ENCODE measurements at places on chromosomes 1 and 21.

- DNase-seq: no peak
These were observed 79.1 kb upstream of the PGD start for GRCh38 chr1:10319750-10320149.

DNA sequence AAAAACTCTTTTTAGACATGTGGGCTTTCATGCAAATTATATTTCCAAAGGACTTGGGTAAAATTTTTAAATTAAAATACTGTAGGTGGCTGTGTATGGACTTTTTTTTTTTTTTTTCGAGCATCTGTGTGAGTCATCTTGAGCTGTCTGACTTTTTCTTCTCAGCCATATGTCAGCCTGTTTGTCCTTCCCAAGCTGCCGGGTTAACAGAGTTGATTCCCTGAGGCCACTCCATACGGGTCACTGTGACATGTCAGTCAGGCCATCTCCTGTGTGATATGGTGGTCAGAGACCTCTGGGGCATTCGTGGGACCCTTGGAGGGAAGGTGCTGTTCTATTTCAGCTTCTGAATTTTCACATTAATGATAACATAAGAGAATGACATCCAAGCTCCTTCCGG is 148.3 kb downstream of the KCNJ6 start:
- no peak for DNase-seq

DNA sequence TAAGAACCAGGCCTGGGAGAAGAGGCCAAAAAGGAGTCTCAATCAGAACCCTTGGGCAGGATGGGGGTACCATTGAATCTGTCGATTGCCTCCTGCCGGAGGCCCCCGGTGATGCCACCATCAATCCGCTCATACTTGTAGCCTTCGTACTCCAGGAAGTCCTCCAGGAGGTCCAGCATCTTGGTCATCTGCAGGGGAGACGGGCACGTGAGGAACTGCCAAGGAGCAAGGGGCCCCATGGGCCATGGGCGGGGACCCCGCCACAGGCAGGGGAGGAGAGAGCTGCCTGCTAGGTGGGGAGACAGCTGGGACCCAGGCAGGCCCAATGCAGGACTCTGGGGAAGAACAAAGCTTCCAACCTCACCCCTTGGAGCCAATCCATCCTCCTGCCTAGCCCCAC is 48.6 kb downstream of the CHD5 start:
- DNase-seq: no peak

DNA sequence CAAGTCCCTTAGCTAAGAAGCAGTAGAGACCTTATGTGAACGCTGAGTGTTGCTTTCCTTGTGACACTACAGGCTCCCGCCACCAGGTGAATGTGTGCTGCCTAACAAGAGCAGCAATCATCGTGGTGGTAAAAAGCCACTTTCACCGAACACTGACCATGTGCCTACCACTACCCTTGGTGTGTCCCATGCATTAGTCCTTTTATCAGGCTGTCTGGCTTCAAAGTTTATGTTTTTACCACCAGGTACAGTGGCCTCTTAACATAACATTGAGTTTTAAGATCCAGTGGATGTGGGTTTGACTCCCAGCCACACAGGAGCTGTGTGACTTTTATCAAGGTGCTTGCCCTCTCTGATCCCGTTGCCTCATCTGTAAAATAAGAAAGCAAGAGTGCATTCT is 1.7 kb downstream of the C1QB start:
- DNase-seq: no peak

DNA sequence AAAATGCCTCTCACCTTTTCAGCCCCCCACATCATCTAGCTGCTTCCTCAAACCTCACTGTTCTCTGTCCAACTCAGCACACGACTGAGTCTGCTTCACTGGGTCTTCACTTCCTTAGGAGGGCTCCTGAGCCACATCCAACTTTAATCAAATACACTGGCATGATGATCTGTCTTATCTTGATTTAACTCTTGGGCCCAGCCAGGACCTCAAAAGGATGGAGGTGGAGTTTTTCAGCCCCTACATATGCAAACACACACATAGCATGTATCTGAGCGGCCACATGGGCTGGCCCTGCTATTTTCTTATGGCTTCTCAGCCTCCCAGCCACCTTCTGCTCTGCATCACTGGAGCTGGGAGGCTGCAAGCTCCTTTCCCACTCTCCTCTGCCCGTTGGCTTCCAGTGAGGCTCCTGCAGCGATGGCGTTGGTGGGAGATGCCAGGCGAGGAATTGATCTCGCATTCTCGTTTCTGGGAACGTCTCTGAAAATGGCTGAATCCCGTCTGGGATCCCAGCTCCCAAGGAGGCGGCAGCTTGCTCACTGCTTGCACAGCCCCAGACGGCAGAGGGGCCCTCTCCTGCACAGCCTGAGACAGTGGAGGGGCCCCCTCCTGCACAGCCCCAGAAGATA is 1.8 kb upstream of the PRXL2B start:
- no peak for DNase-seq

DNA sequence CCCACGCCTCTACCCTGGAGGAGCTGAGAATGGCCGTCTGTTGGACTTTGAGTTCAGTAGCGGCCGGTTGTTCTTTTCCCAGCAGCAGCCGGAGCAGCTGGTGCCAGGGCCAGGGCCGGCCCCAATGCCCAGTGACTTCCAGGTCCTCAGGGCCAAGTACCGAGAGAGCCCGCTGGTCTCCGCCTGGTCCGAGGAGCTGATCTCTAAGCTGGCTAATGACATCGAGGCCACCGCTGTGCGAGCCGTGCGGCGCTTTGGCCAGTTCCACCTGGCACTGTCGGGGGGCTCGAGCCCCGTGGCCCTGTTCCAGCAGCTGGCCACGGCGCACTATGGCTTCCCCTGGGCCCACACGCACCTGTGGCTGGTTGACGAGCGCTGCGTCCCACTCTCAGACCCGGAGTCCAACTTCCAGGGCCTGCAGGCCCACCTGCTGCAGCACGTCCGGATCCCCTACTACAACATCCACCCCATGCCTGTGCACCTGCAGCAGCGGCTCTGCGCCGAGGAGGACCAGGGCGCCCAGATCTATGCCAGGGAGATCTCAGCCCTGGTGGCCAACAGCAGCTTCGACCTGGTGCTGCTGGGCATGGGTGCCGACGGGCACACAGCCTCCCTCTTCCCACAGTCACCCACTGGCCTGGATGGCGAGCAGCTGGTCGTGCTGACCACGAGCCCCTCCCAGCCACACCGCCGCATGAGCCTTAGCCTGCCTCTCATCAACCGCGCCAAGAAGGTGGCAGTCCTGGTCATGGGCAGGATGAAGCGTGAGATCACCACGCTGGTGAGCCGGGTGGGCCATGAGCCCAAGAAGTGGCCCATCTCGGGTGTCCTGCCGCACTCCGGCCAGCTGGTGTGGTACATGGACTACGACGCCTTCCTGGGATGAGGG is 28.5 kb upstream of the SPSB1 start:
- DNase-seq: no peak

GRCh38 chr1:194194724-194195123 is 1008.3 kb upstream of the B3GALT2 start:
- DNase-seq: no peak

GRCh38 chr1:7405844-7406500 is 365.1 kb upstream of the VAMP3 start:
- DNase-seq: no peak

- DNase-seq: no peak
These were observed 114.0 kb downstream of the KCNN3 start for GRCh38 chr1:154755858-154756730.

DNA sequence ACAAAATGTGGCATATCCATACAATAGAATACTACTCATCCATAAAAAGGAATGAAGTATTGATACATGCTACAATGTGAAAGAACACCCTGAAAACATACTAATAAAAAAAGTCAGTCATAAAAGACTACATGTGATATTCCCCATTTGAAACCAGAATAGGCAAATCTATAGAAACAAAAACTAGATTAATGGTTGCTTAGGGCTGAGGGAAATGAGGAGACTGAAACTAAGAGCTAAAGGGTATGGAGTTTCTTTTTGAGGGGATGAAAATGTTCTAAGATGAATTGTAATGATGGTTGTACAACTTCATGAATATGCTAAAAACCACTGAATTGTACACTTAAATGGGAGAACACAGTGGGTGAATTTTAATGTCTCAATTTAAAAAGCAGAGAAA is 50.9 kb downstream of the ACBD6 start:
- no peak for DNase-seq

GRCh38 chr1:232033285-232033684 is 406.7 kb downstream of the DISC1 start:
- DNase-seq: no peak

GRCh38 chr1:226440512-226440911 is 32.6 kb upstream of the PARP1 start:
- DNase-seq: no peak

DNA sequence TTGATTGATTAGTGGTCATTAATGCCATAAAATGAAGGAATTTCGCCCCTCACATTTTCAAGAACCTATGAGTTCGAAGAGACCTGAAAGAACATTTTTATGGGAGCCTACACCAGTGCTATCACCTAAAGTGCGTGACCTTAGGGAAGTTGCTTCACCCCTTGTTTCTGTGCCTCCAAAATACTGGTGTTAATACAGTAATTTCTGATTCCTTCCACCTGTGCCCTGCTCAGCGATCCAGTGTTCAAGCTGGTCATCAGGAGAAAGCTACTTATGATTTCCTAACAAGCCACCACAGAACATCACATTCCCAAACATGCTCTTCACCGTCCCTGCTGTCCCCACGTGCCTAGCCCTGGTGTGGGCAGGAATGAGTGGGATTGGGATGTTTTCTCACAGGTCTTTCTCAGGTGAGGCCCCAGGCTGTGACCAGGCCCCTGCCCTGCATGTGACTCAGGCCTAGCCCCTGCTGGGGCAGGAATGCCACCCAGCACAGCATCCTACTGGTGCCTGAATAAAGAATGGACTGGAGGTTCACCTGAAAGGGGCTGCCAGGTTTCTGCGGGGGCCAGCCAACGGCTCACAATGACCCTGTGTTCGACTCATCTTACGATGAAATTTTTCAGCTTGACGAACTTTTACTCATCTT is 60.3 kb downstream of the CD247 start:
- no peak for DNase-seq

GRCh38 chr1:29033829-29034466 is 89.8 kb downstream of the TMEM200B start:
- DNase-seq: no peak

GRCh38 chr1:226863446-226863845 is 7.0 kb upstream of the PSEN2 start:
- DNase-seq: no peak

- DNase-seq: no peak
These were observed 29.5 kb upstream of the RAB4A start for GRCh38 chr1:229241390-229241789.

DNA sequence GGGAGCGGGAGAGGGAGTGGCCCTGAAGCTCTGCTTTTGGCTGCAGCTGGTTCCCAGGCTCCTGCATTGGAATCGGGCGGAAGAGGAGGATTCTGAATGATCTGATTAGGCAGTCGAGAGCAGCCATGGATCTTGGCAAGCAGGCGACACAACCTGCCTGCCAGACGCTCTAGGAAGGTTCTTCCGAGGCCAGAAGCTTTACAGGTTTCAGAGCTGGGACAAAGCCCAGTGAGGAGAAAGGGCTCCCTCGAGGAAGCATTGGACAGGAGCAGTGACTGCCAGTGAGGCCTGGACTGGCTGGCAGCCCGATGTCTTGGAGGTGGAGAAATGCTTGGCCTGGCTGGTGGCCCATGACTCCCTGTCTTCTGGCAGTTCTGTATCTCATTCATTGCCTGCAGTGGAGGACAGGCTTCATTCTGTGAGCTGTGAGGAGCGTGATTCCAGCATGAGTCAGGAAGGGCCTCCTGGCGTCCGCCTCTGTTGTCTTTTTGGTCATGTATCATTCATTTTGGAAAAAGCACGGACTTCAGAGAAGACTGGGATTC is 132.7 kb upstream of the IPO9 start:
- DNase-seq: no peak

DNA sequence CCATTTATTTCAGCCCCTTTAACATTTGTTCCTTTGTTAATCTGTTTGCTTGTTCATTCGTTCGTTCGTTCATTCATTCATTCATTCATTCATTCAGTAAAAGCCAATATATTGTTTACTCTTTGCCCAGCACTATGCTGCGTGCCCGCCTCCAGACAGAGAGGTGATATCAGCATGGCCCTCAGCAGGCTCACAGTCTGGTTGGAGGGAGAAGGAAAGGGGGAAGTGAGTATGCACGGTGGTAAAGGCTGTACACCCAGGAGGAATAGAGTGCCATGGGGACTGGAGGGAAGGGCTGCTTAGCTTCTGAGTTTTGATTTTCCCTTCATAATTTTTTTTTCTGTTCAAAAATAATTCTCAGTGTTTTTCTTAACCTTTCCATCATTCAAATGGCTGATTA is 144.7 kb downstream of the NOS1AP start:
- DNase-seq: no peak

DNA sequence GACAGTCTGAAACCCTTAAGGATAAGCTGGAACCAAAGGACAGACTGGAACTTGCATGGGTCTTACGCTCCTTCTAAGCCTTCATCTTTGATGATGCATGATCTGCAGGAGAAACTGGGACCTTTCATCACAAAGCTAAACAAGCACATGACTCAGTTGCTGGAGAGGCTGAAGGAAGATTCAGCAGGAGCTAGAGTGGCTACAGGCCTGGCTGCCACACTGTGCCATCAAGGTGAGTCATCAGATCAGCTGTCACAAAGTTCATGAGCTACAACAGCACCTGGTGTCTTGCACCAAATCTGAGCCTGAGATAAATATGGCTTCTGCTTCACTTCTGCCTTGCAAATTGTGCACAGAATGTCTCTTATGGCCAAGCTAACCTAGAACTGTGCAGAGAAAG is 95.5 kb upstream of the MARK1 start:
- no peak for DNase-seq

DNA sequence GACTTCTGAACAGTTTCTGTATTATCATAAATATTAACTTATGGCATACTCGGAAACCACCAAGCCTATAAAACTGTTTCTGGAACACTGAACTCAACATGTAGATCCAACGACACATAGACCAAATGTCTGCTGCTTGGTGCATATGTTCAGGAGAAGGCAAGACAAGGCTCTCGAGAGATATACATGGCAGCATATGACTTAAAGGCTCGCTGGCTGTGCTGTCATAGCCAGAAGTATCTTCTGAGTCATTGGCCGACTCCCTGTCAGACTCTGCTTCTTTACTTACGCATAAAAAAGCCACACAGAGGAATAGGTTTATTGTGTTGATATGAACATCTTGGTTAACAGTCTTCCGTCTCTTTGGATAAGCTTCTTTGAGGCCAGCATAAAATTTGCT is 60.6 kb downstream of the LYST start:
- DNase-seq: no peak

- no peak for DNase-seq
These were observed 11.6 kb downstream of the TMEM53 start for GRCh38 chr1:44662683-44663030.

- no peak for DNase-seq
These were observed 473.5 kb downstream of the PTPRU start for GRCh38 chr1:29709704-29710280.

- DNase-seq: peak; percentile 8
These were observed 626 bp downstream of the CXADR start for GRCh38 chr21:17513214-17514123.

DNA sequence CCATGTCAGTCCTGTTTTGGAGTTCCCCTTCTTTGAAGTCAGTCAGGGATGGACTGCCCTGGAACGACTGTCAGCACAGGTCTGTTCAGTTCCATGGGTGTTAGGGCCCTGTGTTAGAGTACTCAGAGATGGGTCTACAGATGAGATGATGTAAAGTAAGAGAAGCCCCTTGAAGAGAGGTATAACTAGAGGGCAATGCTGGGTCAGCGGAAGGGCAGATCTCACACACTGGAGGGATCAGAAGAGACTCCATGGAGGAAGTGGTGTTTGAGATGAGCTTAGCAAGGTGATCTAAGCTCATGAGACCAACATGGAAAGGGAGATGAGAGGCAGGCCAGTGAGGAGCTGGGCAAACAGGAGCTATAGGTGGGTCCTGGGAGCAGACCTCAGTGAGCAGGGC is 7.6 kb downstream of the PPFIA4 start:
- no peak for DNase-seq
